ENCODE measurements at places on chromosomes 13 and 19.

GRCh38 chr13:83496501-83496900, 385.8 kb downstream of the SLITRK1 start:
- no peak for DNase-seq

DNA sequence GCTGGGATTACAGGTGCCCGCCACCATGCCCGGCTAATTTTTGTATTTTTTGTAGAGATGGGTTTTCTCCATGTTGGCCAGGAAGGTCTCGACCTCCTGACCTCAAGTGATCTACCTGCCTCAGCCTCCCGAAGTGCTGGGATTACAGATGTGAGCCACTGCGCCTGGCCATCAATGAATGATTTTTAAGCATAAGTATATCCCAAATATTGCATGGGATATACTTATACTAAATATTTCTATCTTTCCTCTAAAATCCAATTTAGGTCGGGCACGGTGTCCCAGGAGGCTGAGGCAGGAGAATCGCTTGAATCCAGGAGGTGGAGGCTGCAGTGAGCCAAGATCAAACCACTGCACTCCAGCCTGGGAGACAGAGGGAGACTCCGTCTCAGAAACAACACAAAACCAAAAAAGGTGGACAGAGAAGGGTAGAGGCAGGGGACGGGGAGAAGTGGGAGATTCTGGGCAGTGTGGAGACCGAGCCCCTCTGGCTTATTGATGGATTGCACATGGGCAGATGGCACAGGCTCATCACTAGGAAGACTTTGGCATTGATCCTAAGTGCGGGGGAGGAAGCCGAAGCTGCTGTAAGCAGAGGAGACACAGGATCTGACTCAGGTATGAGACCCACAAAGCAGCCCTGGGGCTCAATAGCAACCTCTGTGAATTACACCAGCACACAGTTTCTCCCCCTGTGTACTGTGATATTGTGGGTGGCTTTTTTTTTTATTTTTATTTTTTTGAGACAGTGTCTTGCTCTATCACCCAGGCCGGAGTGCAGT, 13.5 kb downstream of the ARRDC5 start:
- DNase-seq: no peak

GRCh38 chr19:41863209-41863931, 3.3 kb downstream of the RPS19 start:
- DNase-seq: no peak

DNA sequence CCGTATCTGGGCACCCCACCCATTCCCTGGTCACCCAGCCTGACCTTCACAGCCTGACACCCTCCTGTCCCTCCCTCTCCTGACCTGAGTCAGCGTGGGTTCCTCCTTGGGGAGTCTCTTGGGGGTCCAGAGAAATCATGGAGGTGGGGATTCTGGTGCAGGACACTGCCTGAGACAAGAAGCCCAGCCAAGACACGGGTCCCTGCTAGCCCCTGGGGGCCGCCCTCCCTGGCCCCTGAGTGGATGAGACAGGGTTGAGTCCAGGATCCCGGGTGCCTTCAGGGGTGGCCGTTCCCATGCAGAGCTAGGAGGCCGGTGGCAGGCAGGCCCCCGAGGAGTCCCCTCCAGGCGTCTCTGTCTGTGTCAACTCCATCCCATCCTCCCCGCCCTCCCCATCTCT, 1.6 kb downstream of the MAP2K7 start:
- no peak for DNase-seq

GRCh38 chr19:49222011-49222410, 64.4 kb downstream of the TRPM4 start:
- DNase-seq: no peak

GRCh38 chr19:17806945-17807344, 12.0 kb downstream of the B3GNT3 start:
- DNase-seq: no peak

DNA sequence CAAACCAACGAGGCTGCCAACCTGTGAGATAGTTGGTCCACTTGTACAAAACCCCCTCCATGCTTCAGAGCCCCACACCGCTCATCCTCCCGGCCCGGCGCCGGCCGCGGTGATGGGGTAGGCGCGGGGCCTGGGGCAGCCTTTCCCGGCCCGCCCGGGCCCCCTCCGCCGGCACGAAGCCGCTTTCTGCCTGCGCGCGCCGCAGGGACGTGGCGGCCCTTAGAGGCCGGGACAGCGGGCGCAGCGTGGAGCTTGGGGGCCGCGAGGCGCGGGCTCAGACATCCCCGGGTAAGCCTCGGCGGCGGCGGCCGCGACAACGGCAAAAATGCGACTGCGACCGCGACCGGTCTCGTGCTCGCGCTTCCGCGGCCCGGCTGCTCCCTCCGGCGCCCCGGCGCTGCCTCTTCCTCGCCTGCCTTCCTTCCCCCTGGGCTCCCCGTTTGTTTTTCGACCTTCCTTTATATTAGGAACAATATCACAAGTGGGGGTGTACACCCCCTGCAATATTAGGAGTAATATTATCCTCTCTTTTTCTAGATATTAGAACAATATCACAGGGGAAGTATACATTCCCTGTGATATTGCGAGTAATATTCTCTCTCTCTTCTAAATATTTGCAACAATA, 53.9 kb upstream of the CEACAM21 start:
- no peak for DNase-seq

- no peak for DNase-seq
Measured at GRCh38 chr19:49355909-49356353, 6.3 kb downstream of the TEAD2 start.

DNA sequence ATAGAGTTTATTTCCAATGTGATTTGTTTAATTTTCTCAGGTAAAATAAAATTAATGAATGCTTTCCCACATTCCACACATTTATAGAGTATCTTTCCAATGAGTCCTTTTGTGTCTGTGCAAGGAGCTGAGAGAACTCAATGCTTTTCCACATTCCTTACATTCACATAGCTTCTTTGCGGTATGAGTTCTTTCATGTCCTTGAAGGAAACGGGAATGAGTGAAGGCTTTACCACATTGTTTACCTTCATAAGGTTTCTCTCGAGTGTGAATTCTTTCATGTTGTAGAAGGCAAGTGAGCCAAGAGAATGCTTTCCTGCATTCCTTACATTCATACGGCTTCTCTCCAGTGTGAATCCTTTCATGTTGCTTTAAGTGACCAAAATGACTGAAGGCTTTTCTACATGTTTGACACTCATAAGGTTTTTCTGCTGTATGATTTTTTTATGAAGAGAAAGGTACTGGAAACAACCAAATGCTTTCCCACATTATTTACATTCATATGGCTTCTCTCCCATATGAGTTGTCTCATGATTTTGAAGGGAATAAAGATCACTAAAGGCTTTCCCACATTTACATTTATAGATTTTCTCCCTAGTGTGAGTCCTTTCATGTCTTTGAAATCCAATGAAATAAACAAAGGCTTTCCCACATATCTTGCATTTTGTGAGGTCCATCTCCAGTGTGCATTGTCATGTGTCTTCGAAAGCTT, 14.4 kb upstream of the ZNF442 start:
- DNase-seq: no peak

DNA sequence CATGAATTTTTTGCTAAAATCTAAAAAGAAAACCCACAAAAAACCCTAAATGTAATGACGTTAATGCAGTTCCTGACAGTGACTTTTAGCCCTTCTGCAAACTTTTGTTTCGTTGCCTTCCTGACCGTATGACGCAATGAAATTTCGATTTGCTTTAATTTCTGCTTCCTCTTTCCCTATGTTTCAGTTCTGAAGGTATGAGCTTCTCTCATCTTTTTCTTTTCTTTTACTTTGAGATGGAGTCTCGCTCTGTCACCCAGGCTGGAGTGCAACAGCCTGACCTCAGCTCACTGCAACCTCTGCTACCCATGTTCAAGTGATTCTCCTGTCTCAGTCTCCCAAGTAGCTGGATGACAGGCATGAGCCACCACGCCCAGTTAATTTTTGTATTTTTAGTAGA, 6.1 kb upstream of the LILRA5 start:
- DNase-seq: no peak

DNA sequence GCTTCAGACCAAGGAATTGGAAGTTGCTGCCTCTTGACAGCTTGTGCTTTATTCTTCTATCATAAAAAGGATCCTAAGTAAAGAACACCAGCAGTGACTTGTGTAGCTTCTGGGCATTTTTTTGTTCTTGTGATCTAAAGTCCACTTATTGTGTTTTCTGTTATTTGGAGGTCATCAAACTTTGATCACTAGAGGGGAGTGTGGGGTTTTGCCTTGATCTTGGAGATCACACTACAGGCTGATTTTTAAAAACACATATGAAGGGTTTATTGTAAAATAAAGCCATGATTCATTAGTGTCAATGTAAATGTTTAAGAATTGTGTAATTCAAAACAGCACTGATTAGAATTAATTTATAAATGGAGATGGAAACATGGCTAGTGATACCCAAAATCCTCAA, 328.7 kb upstream of the EDNRB start:
- DNase-seq: no peak

GRCh38 chr19:1052349-1052975, 12.6 kb downstream of the ABCA7 start:
- DNase-seq: no peak

DNA sequence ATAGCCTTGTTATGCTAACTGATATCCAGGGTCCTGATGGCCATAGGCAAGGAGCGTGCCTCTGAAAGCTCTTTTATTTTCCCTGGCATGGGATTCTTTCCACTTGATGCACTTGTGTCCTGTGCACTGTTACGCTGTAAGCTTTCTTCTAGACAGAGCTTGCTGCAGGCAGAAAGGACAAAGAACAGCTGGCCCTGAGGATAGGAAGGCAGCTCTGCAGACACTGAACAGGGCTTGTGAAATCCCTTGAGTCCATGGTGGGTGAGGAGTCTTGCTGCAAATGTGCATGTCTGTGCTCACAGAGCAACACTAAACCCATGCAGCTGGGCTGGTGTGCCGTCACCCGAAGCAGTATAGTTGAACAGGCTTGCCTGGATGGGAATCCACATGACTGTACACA, 126.6 kb downstream of the AKAP11 start:
- no peak for DNase-seq

- no peak for DNase-seq
Measured at GRCh38 chr19:36051236-36051635, 2.8 kb downstream of the THAP8 start.

GRCh38 chr19:48249502-48250014, 6.2 kb downstream of the CARD8 start:
- DNase-seq: no peak

DNA sequence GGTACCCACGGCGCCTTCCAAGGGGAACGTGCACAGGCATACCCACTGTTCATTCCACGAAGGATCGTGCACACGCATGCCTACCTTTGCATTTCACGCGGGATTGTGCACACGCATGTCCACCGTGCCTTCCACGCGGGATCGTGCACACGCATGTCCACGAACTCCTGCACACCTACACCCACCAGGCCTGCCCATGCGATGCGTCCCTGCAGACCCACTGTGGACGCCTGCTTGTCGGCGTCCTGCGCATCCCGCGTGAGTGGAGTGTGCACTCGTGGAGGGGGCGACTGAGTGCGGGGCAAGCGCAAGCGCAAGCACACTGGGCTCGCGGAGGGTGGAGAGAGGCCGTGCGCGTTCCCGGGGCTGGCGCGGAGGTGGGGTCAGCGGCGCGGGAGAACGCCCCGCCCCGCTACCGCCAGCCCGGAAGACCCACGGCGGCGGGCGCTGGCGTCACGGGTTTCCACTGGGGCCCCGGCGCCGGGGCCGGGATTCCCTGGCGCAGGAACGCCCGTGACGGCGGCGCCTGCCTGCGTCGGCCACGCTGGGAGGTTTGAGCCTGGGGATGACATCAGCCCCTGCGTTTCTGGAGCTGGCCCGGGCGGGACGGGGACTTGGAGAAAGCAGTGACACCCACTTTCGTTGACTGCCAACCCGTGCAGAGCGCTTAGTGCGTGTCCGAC, 18.7 kb downstream of the GADD45B start:
- no peak for DNase-seq

DNA sequence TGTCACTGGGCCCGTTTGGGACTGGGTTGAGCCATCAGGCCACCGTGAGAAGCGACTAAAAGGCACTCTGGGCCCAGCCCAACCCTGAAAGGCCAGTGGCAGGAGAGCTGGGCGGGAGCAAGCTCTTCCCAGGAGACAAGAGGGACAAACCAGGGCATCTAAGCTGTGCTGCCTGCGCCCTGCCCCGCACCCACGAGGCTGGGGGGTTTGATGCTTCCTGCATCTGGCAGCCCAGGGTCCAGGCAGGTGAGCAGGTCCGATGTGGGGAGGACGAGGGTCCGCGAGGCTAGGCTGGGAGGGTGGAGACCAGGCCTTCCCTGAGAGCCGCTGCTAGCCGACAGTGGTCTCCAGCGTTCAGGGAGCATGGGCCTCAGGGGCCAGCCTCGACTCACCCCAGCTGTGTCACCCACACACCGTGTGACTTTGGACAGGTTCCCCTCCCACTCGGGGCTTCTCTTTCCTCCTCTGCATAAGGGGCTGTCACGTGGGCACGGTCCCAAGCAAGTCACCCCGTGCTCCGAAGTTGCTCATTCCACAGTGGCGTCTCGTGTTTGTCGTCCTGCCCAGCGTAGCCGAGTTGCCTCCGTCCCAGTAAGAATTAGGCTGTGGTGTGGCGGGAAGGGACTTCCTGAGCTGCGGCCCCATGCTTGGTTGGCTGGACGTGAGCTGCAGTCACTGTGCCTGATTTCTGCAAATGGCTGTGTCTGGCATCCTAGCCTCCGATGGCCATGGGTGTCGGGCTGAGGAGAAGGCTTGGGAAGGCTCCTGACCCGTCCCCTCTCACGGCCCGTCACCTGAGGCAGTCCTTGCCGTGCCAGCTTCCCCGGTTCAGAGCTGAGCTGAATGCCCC, 15.8 kb downstream of the PLIN4 start:
- no peak for DNase-seq

DNA sequence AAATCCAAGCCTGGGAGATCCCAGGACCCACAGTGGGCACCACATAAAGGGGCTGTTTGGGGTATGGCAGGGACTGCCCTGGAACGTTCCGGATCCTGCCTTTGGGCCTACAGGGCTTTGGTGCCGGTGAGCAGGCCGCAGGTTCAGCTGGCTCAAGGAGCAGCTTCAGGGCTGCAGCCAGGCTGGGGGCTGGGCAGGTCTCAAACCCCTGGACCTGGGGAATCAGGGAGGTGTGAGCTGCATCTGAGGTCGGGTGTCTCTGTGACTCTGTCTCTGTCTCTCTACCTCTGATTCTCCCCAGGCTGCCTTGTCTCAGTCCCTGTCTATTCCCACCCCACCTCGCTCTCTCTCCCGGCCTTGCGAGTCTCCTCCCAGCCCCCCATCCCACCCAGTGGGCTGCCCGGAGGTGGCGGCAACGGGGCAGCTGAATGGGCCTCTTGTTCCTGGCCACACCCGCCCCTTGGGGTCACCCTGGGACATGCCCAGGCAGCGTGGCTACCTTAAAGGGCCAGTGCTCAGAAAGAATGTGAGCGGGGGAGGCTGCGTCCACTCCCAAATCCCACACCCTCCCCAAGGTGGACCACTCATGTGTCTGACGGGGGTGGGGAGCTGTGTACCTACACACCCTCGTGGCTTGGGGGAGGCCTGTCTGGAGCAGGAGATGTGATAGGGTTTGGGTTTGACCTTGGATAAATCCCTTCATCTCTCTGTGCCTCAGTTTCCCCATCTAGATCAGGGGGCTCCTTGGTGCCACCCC, 31.1 kb downstream of the NFIC start:
- no peak for DNase-seq

- DNase-seq: no peak
Measured at GRCh38 chr13:22077764-22078163, 406.9 kb downstream of the FGF9 start.
